Aorta (tissue), 5 donors: ENCODE measurements at places on chromosomes 6 and 20.

GRCh38 chr6:24019830-24020229, 106.2 kb upstream of the NRSN1 start:
- DNase-seq: no peak

DNA sequence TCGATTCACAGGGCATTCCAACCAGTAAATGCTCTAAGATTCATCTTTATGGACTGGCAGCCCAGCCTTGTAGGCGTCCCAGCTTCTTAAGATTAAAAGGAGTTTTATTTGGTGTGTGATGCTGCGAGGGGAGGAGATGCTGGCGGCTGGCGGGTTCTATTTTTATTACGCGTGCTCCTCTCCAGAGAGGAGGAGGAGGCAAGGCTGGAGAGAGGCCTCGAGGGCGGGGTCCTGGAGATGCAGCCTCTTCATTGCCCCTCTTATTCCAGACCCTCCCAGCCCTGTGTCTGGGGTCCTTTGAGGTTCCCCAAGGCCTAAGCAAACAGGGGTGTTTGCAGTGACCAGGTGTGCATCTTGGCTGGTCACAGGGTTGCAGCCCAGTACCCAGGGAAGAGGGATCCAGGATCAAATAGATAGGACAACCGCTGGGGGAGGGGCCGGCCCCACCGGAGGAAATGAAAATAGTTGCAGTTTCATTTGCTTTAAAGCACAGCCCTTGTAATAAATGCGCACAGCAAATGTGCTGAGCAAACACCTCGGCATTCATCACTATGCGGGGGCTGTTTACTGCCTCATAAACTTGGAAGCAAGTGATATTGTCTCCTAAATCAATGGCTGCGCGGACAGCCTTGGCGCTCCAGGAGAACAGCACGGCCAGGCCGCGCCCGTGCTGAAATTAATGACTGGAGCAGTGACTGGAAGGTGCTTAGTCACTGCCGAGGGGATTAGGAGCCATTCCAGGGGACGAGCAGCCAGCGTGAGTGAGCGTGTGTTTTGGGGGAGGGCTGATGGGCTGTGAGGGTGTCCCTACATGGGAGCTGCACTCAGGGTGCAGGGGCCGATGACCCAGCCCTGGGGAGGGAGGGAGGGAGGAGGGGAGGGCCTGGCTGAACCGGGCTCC, 83.0 kb downstream of the TMEM242 start:
- DNase-seq: peak; percentile 89

- DNase-seq: no peak
Observed at GRCh38 chr6:51314965-51315364, 496.3 kb downstream of the TFAP2B start.

GRCh38 chr20:63129991-63130657, 85.8 kb downstream of the YTHDF1 start:
- peak; percentile 8 for DNase-seq

DNA sequence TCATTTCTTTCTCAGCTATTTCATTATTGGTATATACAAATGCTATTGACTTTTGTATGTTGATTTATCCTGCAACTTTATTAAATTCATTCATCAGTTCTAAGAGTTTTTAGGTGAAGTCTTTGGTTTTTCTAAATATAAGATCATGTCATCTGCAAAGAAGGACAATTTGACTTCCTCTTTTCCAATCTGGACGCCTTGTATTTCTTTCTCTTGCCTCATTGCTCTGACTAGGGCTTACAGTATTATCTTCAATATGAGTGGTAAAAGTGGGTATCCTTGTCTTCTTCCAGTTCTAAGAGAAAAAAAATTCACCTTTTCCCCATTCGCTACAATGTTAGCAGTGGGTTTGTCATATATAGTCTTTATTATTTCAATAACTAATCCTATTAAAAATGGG, 38.0 kb downstream of the KIF16B start:
- no peak for DNase-seq

DNA sequence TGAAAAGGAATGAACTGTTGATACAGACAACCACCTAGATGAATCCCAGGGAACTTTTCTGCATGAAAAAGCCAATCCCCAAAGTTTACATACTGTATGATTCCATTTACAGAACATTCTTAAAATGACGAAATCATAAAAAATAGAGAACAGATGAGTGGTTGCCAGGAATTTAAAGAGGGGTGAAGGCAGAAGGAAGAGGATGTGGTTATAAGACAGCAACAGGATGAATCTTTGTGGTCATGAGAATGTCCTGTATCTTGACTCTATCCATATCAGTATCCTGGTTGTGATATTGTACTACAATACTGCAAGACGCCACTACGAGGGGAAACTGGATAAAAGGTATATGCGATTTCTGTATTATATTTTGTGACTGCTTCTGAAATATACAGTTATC, 70.1 kb upstream of the EMILIN3 start:
- no peak for DNase-seq

DNA sequence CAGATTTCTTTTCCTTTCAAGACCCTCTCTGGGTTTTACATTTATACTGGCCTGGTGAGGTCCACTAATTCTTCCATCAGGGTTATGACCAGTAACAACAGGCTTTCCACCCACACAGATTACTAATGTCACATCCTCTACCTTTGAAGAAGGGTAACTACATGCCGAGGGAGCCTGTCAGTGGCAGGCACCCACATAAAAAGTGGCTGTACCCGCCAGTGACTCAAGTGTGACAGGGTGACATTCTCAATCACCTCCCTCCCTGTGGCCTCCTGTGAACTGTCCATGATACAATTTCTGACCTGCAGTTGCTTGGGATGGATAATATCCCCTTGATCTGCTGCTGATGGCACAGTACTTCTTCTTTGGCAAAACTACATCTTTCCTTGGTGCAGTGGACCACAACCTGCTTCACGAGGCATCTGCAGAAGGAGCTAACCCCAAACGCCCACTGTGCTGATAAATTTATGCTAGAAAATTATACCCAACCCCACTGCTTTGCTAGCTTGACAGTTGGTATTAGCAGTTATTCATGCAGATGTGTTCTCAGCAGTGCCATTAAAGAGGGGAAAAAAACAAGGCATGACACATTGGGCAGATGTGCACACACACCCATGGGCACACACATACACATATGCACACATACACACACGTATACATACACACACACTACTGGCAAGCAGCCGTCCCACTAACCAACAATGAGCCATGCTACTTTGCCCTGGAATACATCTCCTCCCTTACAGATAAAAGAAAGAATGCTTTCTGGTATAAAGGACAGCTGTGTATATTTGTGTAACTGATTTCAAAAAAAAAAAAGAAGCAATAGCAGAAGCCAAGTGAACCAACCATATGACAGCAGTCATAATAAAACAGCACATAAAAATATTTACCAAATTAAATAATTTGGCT, 20.8 kb downstream of the GFOD1 start:
- no peak for DNase-seq

DNA sequence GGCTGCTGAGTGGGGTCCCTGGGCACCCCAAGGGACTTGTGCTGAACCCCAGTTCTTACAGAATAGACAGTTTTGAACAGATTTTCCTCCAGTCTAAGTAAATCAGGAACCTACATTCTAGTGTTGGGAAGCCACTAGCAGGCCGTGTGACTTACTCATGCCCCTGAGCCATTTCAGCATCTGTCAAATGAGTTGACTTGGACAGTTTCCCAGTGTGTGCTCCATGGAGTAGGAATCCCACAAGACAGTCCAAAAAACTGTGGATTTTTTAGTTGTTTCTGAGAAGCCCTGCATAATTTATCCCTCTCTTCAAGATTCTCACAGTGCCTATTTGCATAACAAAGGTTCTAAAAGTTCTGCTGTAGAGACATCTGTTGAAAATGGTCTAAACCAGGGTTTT, 2.1 kb downstream of the GABRR2 start:
- DNase-seq: no peak

- no peak for DNase-seq
Observed at GRCh38 chr20:36135821-36136220, 18.7 kb upstream of the EPB41L1 start.

DNA sequence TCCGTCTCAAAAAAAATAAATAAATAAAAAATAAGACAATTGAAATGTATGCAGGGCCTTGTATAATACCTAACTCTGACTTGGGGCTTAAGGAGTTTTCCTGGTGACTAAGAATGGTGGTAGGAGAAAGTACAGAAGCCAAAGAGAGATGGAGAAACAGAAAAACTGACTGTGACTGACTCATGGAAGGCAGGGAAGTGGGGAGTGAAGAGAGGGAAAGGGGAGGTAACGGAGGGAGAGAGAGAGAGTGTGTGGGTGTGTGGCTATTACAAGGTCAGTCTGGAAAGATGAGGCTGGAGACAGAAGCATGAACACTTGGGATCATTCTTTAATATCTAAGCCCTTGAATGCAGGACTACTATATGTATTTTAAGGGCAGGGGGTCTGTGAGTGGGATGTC, 38.5 kb downstream of the SNRNP48 start:
- no peak for DNase-seq

DNA sequence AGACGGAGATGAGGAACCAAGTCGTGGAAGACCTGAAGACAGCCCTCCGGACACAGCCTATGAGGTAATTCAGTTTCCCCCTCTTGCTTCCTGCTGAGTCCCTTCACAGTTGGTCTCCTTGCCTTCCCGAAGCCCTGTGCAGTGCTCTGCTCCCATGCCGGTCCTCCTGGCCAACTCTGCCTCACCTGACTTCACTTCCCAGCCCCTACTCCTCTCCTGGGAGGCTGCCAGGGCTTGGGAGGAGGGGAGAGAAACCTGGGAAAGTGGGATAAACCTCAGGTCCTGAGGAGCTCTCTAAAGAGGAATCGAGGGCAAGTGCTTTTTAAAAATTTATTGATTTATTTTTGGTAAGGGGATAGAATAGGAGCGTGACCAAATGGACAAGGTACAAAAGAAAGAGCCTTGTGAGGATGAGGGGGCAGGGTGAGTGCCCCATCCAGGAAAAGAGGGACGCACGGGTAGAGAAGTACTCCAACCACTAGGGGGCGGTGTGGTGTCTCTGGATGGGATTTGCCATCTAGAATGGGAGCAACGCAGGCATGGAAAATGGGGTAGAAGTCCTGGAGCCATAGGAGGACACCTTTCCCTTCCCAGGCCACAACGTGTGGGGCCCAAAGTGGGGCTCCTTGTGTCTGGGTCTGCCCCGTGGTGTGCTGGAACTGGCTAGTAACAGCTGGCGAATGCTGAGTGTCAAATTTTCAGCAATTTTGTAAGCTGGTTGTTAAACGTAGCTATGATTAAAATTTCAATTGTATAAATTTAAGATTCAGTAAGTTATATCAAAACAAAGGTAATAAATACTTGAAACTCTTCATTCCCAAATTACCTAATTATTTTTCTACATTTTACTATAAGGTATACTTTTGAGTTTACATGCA, 69.0 kb downstream of the MOCS1 start:
- DNase-seq: peak; percentile 92

DNA sequence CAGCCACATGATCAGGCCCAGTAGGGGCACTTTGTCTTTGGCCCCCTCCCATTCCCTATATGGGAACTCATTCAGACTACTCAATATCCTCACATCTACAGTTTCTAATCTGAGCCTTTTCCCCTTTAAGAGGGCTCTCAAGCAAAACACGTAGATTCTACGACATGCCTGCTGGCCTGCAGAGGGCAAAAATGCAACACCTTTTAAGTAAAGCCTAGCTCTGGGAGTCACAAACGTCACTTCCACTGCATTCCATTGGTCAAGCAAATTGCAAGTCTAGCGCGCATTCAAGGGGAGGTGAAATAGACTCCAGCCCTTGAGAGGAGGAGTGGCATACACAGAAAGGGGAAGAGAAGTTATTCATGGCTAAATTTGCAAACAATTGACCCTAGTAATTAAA, 70.6 kb downstream of the CDC40 start:
- no peak for DNase-seq

DNA sequence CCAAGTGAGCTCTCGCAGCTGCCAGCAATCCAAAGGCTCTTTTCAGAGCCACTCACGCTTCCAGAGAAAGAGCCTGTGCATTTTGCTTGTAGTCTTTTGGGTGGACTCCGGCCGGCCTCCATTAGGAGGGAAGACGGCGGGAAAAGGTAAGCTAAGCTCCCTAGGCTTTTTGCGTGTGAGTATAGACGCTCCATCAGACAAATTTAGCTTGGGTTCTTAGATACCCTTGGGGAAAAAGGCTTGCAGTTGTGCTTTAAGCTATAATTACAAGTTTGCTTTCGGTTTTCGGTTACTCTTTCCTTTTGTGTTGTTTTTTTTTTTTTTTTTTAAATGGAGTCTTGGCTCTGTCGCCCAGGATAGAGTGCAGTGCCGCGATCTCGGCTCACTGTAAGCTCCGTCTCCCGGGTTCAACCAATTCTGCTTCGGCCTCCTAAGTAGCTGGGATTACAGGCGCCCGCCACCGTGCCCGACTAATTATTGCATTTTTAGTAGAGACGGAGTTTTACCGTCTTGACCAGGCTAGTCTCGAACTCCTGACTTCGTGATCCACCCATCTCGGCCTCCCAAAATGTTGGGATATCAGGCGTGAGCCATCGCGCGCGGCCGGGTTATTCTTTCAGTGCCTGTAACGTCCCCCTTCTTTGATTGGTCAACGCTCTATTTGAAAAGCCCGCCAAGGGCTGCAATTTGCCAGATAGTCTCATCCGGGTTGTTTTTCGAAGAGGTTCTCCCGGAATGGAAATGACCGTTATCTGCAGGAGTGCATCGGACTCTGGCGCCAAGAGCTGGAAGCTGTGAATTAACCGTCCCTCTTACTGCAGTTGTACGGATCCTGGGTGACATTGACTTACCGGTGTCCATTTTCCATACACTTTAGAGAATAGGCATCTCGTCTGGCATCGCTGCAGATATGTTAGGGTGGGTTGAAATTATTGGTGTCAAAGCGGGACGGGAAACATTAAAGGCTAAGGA, 18.1 kb downstream of the OR2B2 start:
- DNase-seq: peak; percentile 90
